Fibroblast of gingiva (primary cell): ENCODE measurements at places on chromosomes 7 and 10.
A peak's percentile ranks its signal among the peaks of the same experiment; 100 is the strongest.

- DNase-seq = no peak
Measured at GRCh38 chr7:157499835-157500153, 163.0 kb downstream of the DNAJB6 start.

DNA sequence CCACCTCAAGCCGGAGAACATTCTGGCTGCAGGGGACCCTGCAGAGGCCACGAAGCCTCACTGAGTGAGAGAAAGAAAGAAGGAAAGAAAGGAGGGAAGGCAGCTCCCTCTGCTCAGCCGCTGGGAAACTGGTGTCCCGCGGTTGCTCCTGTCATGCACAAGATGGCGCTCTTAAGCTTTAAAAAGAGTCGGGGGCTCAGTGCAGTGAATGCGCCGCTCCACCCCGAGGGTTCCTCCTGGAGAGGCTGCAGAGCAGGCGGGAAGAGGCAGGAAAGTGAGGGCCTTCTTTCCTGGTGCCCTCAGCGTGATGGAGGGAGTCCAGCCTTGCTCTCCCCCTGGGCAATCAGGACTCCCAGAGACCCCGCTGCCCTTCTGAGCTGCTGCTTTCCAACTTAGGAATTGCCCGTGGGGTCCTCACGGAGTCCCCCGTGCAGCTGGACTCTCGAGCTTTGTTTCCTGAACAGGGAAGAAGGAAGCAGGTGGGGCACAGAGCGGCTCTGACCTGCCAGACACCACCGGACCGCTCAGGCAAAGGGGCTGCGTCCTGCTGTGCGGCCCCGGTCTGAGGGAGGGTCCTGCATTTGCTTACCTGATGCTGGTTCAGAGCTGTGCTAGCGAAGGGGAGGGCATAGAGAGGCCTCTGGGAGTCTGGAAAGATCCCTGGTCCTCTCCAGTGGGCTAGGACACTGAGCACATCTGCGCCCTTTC lies 141.9 kb upstream of the MKI67 start:
- no peak for DNase-seq

DNA sequence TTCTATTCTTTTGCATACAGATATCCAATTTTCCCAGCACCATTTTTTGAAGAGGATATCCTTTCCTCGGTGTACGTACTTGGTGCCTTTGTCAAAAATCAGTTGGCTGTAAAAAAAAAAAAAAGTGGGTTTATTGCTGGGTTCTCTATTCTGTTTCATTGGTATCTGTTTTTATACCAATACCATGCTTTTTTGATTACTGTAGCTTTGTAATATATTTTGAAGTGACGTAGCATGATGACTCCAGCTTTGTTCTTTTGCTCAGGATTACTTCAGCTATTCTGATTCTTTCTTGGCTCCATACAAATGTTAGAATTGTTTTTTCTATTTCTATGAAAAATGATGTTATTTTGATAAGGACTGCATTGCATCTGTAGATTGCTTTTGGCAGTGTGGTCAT lies 165.5 kb downstream of the MLLT10 start:
- DNase-seq = no peak

- peak; percentile 92 for DNase-seq
Measured at GRCh38 chr10:52318822-52319464, 4.9 kb downstream of the DKK1 start.

DNA sequence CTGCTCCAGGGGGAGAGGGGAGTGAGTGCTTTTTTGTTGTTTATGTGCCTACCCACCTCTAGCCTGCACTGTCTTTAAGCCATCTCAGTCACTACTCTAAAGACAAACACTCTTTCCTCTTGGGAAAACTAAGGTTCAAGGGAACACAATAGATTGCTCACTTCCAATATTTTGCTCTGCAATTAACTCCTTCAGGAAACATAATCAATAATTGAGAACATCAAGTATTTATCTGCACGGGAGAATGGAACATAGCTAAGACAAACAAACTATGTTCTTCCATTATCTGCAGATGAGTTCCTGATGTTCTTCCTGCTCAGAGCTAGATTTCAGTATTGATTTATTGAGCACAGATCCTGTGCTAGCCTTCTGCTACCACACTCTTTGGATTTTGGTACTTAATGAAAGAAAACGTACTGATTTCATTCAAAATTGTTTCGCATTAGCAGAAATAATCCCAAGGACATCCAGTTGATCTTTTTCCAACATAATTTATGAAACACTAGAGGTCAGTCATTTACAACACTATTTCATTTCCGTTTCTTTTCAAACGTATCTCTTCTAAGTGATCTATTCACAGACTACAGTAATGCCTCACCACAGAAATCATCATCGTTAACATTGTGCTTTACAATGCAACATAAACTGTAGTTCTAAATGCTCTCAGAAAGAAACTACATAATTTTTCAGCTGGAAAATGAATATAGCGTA lies 8.3 kb downstream of the NEBL start:
- peak; percentile 24 for DNase-seq
